MG63 (cell line): ENCODE measurements at places on chromosomes 12 and 14.

- DNase-seq: no peak
Observed at GRCh38 chr14:91946622-91947474, 646 bp downstream of the FBLN5 start.

- no peak for DNase-seq
Observed at GRCh38 chr12:13719986-13720385, 261.4 kb downstream of the GRIN2B start.

- DNase-seq: no peak
Observed at GRCh38 chr14:63512861-63513260, 30.3 kb downstream of the PPP2R5E start.

DNA sequence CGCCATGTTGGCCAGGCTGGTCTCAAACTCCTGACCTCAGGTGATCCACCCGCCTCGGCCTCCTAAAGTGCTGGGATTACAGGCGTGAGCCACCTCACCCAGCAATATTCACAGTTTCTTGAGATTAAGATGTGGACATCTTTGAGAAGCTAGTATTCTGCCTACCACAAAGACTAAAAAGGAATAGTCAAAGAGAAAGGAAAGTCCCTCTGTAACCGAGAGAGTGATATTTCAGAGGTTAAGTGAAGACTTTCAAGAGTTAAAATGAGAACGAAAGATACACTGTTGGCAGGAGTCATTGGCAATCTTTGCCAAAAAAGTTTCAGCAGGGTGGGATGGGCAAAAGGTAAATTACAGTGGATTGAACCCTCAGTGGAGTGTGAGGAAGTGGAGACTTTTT lies 15.6 kb downstream of the DGKA start:
- no peak for DNase-seq

DNA sequence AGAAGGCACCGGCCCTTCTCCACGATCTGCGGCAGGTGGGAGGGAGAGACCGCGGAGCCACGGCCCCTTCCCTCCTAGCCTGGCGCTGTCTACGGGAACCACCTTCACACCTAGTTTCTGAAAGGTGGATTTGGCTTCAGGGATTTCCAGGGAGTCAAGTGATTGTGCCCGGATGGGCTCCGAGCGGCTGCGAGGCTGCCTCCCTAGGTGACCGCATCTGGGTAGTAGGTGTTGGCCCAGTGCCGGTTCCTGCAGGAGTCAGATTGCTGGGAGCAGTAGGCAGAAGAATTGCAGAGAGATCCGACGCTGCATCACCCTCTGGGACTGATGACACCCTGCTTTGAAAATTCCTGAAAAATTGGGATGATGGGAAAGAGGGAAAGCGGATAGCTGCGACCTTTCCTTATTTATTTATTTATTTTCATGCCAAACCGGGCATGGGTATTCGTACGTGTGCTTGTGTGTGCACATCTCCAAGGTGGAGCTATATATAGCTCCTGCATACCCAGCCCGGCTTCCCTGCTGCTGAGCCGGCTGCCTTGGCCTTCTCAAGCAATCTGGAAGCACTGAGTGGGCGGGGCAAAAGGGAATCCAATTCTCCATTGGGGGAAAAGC lies 1.1 kb downstream of the CNTN1 start:
- no peak for DNase-seq

DNA sequence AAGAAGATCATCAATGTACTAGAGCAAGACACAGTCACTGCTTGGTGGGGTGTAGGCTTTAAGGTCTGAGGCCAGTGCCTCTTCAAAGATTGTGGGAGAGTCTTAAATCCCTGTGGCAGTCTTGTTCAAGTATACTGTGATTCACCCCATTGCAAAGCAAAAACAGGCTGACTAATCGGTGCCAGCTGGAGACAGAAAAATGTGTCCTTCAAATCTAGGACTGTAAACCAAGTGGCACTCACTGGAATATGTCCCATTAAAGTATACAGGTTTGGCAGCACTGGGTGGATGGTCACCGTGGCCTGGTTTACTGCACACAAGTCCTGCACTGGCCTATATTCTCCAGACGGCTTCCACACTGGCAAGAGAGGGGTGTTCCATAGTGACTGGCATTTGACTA lies 1315.3 kb downstream of the TMEM121 start:
- no peak for DNase-seq

DNA sequence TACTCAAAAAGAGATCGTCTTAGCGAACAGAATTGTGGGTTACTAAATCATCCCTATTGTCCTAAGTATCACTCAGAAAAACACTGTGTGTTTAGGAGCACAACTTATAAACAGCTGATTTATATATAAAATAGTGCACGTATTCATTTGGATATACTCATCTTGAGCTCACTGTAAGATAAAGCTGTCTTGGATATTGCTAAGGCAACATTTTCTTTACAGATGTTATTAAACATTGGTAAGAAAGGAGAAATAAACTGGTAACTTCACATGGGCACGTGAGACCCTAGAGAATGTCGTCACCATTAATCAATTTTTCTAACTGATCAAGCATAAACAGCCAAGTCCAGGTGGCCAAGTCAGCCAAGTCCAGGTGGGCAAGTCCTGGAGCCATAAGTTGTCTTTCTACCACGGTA lies 1.7 kb downstream of the PAWR start:
- DNase-seq: no peak

- no peak for DNase-seq
Observed at GRCh38 chr12:119308708-119309456, 25.6 kb upstream of the CCDC60 start.

GRCh38 chr12:109899783-109900751 lies at the start of gene TCHP:
Gene TCHP, plus strand, starts transcription at chr12:109900274. Its CDS starts 2,753 bp downstream, at chr12:109903027.
- DNase-seq: peak; percentile 86
